Activated T-cell treated with anti-CD3 and anti-CD28 coated beads, Interleukin-2, amount 50 U/mL, for 72 hours (primary cell): ENCODE measurements at places on chromosomes 3 and 15.
A peak's percentile ranks its signal among the peaks of the same experiment; 100 is the strongest.

- H3K27me3 ChIP-seq = no peaks in the 10 kb centered on the region
- no peak for DNase-seq
- no peaks in the 10 kb centered on the region for H3K36me3 ChIP-seq
- no peak overlapping the region for H3K4me3 ChIP-seq
These were observed 457.9 kb upstream of the ALCAM start for GRCh38 chr3:104908761-104909160.

GRCh38 chr3:37491776-37492175, 317.4 kb upstream of the LRRFIP2 start:
- no peaks in the 10 kb centered on the region for H3K4me1 ChIP-seq
- H3K27ac ChIP-seq = no peak overlapping the region
- H3K4me3 ChIP-seq = no peak overlapping the region
- H3K27me3 ChIP-seq = peaks cover 20% of the 10 kb centered on the region
- DNase-seq = no peak

DNA sequence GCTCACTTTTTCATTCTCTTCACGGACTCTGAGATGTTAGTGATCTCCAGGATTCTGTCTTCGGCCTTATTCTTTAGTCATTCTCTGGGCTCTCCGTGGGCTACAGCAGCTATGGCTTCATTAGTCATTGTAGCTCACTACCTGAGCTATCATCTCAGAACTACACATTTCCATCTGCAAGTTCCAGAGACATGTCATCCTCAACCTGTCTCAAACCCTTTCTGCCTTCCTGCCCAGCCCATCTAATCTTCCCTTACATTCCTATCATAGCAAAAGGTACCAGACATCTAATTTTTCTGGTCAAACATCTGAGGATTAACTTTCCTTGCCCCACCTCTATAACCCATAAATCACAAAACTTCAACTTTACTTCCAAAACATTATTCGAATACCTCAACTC, 13.2 kb downstream of the TSPAN3 start:
- peak; percentile 23 for DNase-seq
- H3K4me3 ChIP-seq = peak overlapping the region; percentile 46
- peak overlapping the region; percentile 6 for H3K27ac ChIP-seq
- no peaks in the 10 kb centered on the region for H3K27me3 ChIP-seq

DNA sequence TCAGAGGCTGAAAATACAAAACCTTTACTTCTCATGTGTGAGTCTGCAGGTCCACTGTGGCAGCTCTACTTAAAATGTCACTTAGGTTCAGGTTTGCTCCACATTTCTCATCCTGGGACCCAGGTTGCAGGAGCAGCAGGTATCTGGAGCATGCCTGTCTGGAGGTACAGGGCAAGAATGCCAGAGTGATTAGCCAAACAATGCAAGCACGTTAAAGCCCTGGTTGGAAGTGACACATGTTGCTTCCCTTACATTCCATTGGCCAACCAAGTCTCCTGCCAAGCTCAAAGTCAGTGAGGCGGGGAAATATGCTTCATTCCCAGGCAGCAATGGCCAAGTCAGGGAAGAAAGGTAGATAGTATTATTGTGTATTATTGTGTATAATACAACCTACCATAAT, 76.8 kb upstream of the ARL6 start:
- H3K36me3 ChIP-seq = no peaks in the 10 kb centered on the region
- no peak overlapping the region for H3K27ac ChIP-seq
- no peaks in the 10 kb centered on the region for H3K4me1 ChIP-seq
- no peak for DNase-seq
- H3K4me3 ChIP-seq = no peak overlapping the region

DNA sequence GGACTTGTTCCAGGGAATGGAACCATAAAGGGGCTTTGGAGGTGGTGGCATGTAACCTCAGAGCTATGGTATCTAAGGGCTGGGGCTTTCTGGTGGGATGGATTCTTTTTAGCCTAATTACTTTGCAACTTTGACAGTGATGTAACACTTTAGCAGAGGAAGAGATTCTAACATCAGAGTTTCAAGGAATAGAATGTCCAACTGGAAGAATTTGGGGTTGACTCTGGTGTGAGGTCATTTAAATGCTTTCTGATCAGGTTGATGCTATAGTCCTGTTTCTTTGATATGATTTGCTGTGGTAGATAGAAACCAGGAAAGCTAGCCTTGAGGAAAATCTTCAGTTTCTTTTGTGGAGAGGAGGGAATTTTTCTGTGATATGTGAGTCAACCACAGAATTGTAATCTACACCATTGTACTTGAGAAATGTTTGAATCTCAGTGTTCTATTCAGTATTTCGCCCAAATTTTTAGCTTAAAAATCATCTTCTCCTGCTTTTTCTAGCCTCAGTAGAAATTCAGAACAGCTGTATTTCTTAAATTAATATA, 40.0 kb downstream of the ATP2C1 start:
- H3K4me3 ChIP-seq = no peak overlapping the region
- peaks cover 1% of the 10 kb centered on the region for H3K36me3 ChIP-seq
- no peak for DNase-seq
- H3K27ac ChIP-seq = no peak overlapping the region
- H3K27me3 ChIP-seq = no peaks in the 10 kb centered on the region

- H3K4me3 ChIP-seq = no peak overlapping the region
- H3K27me3 ChIP-seq = no peaks in the 10 kb centered on the region
- H3K4me1 ChIP-seq = no peaks in the 10 kb centered on the region
- no peak overlapping the region for H3K27ac ChIP-seq
- DNase-seq = no peak
These were observed 65.6 kb downstream of the LMLN start for GRCh38 chr3:198025644-198026043.

- DNase-seq = no peak
- peaks cover 17% of the 10 kb centered on the region for H3K27me3 ChIP-seq
- H3K4me3 ChIP-seq = no peak overlapping the region
- no peak overlapping the region for H3K27ac ChIP-seq
- no peaks in the 10 kb centered on the region for H3K4me1 ChIP-seq
These were observed 70.1 kb downstream of the CEMIP start for GRCh38 chr15:80849308-80849707.

DNA sequence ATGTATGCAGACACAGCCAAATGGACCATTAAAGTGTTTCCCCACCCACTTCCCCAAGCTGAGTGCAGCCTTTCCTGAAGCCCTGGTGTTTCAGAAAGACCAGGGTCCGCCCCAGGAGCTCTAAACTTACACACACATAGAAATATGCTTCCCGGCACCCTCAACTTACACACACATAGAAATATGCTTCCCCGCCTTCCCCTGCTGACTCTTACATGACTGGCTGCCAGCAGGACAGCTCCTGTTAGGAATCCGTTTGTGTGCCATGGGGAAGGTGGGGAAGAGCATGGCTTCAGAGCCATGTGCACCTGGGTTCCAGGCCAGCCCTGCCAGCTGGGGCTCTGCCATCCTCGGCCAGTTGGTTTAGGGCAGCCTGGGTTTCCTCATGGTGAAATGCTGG, 3.6 kb downstream of the CLEC3B start:
- H3K36me3 ChIP-seq = no peaks in the 10 kb centered on the region
- no peak overlapping the region for H3K4me3 ChIP-seq
- DNase-seq = no peak

DNA sequence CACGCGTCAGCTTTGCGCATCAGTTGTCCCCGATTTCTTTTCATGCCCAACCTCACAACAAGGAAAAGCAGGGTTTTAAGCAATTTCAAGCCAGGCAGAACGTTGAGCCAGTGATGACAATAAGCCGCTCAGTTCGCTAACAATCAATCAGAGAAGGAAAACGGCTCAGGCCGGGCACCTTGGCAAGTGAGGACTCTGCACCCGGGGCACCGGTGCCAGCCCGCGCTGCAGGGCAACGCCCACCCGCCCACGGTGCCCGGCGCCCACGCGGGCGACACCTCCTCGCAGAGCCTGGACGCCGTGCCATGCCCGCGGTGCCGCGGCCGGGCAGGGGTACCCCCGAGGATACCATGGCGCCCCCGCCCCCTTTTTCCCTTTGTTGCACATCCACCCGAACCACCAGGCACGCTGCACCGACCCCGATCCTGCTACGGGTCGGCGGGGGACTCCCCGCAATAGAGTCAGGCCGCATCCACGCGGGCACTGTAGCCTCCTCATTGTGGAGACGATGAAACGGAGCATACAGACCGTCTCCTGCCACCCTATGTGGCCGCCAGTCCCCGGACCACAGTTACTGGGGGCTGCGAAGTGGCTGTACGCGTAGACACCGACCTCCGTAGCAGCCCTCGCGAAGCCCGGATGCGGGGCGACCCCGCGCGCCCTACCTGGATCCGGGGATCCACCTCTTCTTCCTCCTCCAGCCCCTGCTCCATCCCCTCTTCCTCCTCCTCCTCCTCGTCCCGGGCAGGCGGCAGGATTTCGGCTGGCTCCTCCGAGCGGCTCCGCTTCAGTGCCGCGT, 581 bp downstream of the SH3BP5 start:
- no peaks in the 10 kb centered on the region for H3K27me3 ChIP-seq
- H3K4me1 ChIP-seq = peaks cover 59% of the 10 kb centered on the region
- peak overlapping the region; percentile 93 for H3K4me3 ChIP-seq

- peaks cover 6% of the 10 kb centered on the region for H3K4me1 ChIP-seq
- no peaks in the 10 kb centered on the region for H3K27me3 ChIP-seq
- H3K4me3 ChIP-seq = no peak overlapping the region
- H3K27ac ChIP-seq = no peak overlapping the region
- DNase-seq = no peak
These were observed 42.0 kb downstream of the ATP2C1 start for GRCh38 chr3:130935761-130936492.

DNA sequence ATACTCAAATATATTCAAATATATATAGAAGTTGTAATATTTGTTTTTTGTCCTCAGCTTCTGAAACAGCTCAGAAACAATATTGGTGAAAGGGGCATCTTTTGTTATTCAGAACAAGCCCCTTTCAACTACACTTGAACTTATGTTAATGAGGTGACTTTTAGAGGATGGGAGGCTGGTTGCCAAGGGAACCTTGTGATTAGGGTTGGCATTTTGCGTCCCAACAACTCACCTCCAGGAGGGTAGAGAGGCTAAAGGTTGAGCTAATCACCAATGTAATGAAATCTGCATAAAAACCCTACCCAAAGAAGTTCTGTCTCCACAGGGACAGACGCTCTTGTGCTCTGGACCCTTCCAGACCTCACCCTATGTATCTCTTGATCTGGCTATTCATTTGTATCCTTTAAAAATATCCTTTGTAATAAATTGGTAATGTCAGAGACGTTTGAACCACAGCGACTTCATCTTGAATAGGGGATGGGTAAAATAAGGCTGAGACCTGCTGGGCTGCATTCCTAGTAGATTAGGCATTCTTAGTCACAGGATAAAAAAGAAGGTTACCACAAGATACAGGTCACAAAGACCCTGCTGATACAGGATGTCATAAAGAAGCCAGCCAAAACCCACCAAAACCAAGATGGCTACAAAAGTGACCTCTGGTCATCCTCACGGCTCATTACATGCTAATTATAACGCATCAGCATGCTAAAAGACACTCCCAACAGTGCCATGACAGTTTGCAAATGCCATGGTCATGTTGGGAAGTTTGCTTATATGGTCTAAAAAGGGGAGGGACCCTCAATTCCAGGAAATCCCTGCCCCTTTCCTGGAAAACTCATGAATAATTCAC, 111.1 kb downstream of the FMN1 start:
- DNase-seq = no peak
- no peak overlapping the region for H3K4me3 ChIP-seq
- H3K27ac ChIP-seq = no peak overlapping the region
- H3K27me3 ChIP-seq = no peaks in the 10 kb centered on the region
- H3K36me3 ChIP-seq = no peaks in the 10 kb centered on the region

- H3K36me3 ChIP-seq = no peaks in the 10 kb centered on the region
- no peak for DNase-seq
- H3K27me3 ChIP-seq = no peaks in the 10 kb centered on the region
- H3K27ac ChIP-seq = no peak overlapping the region
- no peak overlapping the region for H3K4me3 ChIP-seq
- H3K4me1 ChIP-seq = no peaks in the 10 kb centered on the region
These were observed 122.2 kb upstream of the TRIM42 start for GRCh38 chr3:140555666-140556065.

GRCh38 chr3:180875124-180875698, 37.3 kb upstream of the FXR1 start:
- H3K36me3 ChIP-seq = no peaks in the 10 kb centered on the region
- H3K27ac ChIP-seq = no peak overlapping the region
- no peak overlapping the region for H3K4me3 ChIP-seq
- H3K4me1 ChIP-seq = peaks cover 2% of the 10 kb centered on the region
- DNase-seq = no peak

DNA sequence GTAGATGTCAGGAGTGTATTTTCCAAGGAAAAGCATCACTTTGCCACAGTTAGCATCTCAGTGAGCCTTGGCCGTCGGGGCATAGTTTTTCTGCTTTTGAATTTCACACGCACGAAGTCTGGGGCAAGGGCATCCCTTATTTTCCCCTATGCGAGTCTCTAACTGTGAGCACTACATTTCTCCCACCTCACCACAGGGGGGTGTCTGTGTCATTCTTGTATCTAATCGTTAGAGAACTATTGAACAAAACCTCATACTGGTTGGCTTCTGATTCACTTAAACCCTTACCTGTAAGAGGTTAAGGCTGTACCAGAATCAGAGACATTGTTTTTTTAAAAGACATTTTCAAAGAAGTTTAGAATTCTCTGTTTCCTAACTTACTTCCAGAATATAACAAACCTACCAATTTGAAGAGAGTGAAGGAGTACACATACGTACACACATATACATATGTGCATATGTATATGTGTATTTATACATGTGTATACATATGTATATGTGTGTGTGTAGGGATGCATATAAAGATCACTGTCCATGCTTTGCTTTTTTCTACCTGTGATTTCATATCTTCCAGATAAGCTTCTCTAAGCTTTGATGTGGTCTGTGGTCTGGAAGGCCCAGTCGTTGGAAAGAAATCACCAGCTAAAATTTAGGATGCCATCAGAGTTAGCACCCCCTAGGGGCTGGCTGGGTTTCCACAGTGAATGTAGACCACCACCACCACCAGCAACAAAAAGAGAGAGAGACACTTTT, 49.4 kb downstream of the MYZAP start:
- no peaks in the 10 kb centered on the region for H3K27me3 ChIP-seq
- H3K36me3 ChIP-seq = no peaks in the 10 kb centered on the region
- H3K4me1 ChIP-seq = peaks cover 6% of the 10 kb centered on the region
- DNase-seq = peak; percentile 12

GRCh38 chr3:31227131-31227562, 305.6 kb upstream of the STT3B start:
- peak overlapping the region; percentile 55 for H3K27ac ChIP-seq
- no peak overlapping the region for H3K4me3 ChIP-seq
- H3K4me1 ChIP-seq = peaks cover 82% of the 10 kb centered on the region
- peaks cover 3% of the 10 kb centered on the region for H3K36me3 ChIP-seq
- no peak for DNase-seq
- H3K27me3 ChIP-seq = no peaks in the 10 kb centered on the region

DNA sequence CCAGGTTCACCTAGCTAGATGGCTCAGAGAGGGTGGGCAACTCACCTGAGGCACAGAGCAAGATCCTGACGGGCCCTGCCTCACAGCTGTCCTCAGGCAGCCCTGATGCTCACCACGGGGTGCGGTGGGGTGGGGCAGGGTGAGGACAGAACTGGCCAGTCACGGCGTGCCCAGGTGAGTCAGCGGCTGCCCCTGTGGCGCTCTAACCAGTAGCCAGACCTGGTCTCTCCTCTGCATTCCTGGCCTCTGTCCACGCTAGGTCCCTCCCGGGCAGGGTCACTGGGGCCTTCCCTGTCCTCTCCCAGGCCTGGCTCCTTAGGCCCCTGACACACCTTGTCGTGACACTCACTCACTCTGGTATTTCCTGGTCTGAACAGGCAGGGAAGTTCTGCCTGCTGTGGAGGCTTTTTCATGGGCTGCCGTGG, 901 bp downstream of the ALS2CL start:
- no peak overlapping the region for H3K27ac ChIP-seq
- no peaks in the 10 kb centered on the region for H3K36me3 ChIP-seq
- H3K4me1 ChIP-seq = peaks cover 48% of the 10 kb centered on the region
